Iris pigment epithelial cell (primary cell): ENCODE measurements at places on chromosomes 16 and 17.

- no peak for DNase-seq
Observed at GRCh38 chr16:24810951-24811843, 34.6 kb upstream of the SLC5A11 start.

DNA sequence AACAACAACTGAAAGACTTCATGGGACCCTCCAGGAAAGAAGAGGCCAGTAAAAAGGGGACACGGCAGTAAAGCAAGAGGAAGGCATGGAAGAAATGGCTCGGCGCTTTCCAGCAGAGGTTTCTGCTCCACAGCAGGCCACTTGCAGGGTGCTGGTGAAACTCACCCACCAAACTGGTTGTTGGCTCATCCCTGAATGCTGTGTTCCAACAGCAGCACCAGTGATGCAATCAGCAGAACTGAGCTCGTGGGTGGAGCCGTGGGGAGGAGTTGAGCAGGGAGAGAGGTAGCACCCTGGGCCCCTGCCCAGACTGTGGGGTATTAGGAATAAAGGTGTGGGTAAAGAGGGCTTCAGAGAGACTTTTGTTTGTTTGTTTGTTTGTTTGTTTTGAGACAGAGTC lies 62.8 kb upstream of the ADCY9 start:
- peak; percentile 69 for DNase-seq

GRCh38 chr17:17572010-17572785 lies 19.3 kb downstream of the PEMT start:
- DNase-seq: no peak

DNA sequence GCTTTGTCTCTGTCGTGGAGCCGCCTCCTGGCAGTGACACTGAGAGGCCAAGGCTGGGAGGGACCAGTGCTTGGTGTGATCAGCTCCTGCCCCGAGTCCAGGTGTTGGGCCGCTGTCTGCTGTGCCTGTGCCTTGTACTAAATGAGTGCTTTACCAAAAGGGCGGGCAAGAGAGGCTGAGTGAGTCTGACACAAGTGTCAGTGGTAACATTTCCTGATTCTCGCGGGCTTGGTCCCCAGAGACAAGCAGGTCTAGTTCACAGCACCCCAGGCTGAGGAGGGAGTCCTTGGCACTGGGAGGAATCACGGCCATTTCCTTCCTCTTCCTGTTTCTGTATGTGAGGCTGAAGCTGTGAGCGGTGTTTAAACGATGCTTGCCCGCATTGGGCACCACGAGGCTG lies 30.2 kb downstream of the PLD6 start:
- no peak for DNase-seq

- no peak for DNase-seq
Observed at GRCh38 chr17:45234641-45235415, 13.1 kb downstream of the FMNL1 start.

DNA sequence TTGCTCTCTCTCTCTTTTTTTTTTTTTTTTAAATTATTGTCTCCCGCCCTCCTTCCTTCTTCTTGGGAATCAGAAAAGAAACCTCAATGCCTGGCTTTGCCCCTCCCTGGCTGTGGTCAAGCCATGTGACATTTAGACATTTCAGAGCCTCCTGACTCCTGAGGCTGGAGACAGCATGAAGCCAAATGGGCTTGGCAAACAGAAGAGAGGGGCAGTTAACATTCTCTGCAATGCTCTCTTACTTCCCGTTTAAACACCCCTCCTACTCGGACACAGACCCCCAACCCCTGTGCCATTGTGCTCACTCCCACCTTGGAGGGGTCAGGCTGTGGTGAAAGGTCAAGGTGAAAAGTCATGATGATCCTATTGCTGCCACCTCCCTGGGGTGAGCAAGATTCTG lies 14.7 kb upstream of the MEOX1 start:
- DNase-seq: no peak

DNA sequence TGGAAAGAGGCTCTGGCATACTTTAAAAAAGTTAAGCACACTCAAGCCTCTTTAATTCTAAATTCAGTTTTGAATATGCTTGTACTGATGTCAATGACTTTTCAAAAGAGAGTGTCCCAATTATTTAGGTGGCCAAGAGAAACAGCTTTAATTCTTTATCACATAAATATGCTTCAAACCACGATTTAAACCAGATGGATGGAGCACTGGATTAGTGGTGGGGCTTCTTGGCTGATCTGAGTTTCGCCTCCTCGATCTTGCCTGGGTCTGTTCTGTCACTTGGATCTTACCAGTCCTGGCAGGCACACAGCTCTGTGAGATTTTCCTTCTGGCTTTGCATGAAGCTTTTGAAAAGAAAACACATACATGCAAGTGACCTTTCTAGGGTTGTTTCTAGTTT lies 467.8 kb downstream of the MAF start:
- DNase-seq: no peak

DNA sequence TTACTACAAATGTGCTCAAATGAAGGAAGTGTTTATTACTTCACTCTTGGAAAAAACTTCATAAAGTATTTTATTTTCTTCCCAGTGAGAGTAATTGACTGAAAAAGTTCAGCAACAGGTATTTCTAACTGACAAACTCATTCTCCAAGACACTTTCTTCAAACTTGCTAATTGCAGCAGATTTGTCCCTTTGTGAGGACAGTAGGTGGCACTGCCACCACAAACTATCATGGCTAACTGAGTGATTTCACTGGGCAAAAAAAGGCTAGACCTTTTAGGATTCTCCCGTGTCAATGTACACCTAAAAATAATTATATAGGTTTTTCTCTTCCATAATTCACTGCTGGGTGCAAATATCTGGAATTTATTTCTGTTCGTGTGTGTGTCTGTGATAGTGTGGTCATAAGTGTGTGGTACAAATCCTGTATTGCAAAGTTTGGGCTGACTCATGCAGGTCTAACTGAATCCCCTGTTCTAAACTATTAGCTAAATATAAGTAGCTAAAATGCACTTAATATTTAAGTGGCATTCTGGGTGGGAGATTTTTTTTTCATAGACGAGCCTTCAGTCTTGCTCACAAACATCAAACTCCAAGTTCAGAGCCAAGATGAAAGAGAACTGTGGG lies 3.9 kb downstream of the HS3ST3A1 start:
- DNase-seq: peak; percentile 70

- DNase-seq: no peak
Observed at GRCh38 chr17:17811381-17812210, 25.2 kb downstream of the SREBF1 start.

GRCh38 chr16:8173111-8173644 lies 417.1 kb downstream of the TMEM114 start:
- DNase-seq: peak; percentile 72

GRCh38 chr16:57379579-57379978 lies 7.3 kb downstream of the CX3CL1 start:
- peak; percentile 4 for DNase-seq

- DNase-seq: peak; percentile 75
Observed at GRCh38 chr16:69017036-69017783, 88.2 kb upstream of the HAS3 start.

- DNase-seq: peak; percentile 40
Observed at GRCh38 chr16:22141767-22142166, 20.5 kb upstream of the SDR42E2 start.

DNA sequence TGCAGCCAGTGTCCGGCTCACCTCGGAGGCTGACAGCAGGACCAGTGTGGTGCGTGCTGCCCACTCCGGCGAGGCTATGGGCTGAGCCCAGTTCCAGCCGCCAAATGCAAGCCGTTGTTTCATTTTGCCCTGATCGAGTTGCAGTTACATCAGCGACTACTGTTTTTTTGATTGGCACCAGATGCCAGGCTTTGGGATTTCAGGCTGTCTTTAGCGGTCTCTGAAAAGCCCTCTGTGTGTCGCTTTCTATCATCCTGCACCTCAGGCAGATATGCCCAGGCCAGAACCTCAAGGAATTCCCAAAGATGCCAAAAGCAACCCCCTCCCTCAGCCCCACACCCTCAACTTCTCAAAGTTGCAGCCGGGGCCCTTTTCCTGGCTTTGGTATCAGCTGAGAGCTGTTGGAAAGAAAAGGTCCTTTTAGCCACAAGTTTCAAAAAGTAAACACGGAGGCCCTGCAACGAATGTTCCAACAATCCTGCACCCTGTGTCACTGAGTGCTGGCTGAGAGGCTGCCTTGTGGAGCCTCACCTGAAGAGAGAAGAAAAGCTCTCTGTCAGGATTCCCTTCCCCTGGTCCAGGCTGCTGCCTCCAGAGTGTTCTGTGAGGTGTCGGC lies 58.9 kb downstream of the WWP2 start:
- no peak for DNase-seq

DNA sequence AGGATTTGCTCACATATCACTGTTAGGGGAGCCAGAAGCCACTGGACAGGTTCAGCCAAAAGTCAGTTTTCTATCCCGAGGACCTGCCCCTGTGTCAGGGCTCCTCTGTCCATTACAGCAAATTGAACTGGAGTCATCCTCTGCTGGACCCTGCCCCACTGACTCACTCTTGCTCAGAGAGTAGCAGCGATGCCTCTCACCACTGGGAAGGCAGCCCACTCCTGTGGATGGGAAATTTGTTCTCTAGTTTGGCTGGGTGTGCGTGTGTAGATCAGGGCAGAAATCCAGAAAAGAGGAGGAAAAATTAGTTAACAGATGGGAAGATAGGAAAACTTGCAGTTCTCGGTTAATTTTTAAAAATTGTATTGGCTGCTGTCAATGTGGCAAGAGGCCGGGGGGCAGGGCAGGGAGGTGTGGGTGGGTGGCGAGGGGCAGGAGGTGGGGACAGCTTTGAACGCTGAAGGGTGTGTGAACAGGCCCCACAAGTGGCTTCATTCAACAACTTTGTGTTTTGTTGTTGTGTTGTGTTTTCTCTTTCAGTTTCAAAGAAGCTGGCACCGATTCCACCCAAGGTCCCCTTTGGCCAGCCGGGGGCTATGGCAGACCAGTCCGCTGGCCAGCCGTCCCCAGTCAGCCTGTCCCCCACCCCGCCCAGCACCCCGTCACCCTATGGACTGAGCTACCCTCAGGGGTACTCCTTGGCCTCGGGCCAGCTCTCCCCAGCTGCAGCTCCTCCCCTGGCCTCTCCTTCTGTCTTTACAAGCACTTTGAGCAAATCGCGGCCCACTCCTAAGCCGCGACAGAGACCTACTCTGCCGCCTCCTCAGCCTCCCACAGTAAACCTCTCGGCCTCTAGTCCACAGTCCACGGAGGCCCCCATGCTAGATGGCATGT lies 33.6 kb downstream of the ELAC2 start:
- peak; percentile 45 for DNase-seq

- DNase-seq: peak; percentile 20
Observed at GRCh38 chr17:55327225-55328088, 62.7 kb downstream of the HLF start.

DNA sequence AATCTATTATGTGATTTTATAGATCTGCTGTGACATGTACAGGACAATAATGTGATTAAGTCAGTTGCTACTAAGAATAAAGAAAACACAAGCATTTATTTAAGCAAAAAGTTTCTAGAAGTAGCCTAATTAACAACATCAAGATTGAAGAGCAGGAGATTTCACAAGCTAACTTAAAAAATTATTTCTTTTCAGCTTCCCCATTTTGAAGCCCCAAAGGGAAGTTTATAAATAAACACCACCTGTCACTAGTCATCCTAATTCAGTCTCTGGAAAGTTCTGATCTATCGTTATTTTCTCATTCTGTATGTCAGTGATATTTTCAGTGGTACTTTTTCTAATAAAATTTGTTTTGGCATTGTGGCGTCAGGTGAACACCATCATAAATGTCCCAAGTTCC lies 8.3 kb downstream of the CAPNS2 start:
- DNase-seq: no peak

DNA sequence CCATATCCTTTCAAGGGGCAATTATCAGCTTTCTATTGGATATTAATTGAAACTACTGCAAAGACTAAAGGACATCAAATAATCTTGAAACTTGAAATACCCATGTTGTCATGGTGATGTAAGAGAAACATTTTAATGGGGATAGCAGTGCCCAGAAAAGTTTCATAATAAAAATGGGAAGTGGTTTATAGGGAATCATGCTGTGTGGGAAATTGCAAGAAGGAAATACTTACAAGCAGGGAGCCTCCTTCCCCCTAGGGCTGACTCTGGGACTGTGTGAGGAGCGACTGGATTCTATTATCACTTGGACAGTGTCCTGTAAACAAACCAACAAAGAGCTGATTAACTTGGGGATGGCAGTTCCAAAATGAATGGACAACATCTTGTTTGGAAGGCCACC lies 1393.1 kb upstream of the GOT2 start:
- no peak for DNase-seq

DNA sequence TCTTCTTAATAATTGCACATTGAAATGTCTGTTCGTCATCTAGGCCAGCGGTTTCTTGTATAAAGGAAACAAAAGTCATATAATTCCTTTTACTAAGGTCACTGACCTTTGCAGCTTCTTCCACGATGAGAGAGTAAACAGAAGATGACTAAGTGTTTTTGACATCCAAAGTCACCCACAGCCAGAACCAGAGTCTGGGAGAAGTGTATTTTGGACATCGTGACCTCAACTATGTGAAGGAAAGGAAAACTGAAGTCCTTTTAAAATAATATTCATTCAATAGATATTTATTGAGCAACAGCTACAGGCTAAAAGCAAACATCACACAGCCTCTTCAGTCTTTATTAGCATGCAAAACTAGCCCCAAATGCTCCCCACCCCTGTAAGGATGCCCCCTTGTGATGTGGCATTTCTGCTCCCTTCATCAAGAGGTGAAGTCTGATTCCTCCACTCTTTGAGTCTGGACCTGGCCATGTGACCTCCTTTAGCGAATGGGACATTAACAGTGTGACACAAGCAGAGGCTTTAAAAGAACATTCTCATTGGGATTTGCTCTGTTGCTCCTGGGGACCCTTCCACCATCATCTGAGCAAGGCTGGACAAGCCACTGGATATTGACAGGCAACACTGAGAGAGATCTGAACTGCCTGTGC lies 8.1 kb upstream of the PMP22 start:
- DNase-seq: peak; percentile 98

DNA sequence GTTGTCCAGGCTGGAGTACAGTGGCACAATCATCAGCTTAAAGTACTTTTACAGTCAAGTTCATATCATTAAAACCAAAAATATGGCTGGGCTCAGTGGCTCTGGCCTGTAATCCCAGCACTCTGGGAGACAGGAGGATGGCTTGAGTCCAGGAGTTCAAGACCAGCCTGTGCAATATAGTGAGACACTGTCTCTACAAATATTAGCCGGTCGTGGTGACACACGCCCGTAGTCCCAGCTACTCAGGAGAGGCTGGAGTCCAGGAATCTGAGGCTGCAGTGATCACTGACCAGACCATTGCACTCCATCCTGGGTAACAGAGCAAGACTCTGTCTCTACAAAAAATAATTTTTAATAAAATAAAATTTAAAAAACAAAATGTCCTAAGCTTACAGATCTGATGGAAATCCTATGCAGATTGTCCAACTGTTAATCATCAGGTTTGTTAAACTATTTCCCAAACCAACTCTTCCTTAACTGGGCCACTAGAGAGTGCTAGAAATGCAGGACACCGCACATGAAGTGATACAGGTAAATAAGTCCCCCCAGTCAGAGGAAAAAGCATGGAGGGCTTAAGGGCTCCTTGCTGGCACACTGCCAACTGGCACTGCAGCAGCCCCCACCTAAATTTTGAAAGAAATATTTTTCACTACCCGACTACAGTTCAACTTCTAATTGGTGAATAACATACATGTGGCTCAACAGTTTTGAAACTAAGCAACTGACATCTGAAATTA lies 2.8 kb downstream of the USP22 start:
- peak; percentile 52 for DNase-seq

GRCh38 chr16:60166111-60166510 lies 1432.0 kb upstream of the GOT2 start:
- no peak for DNase-seq
